ENCODE measurements at places on chromosomes 2 and 18. TPM values are rescaled to one million over a fixed set of nuclear protein-coding genes. Genes with fewer than 3 reads are reported as not detected.
A peak's percentile ranks its signal among the peaks of the same experiment; 100 is the strongest.

DNA sequence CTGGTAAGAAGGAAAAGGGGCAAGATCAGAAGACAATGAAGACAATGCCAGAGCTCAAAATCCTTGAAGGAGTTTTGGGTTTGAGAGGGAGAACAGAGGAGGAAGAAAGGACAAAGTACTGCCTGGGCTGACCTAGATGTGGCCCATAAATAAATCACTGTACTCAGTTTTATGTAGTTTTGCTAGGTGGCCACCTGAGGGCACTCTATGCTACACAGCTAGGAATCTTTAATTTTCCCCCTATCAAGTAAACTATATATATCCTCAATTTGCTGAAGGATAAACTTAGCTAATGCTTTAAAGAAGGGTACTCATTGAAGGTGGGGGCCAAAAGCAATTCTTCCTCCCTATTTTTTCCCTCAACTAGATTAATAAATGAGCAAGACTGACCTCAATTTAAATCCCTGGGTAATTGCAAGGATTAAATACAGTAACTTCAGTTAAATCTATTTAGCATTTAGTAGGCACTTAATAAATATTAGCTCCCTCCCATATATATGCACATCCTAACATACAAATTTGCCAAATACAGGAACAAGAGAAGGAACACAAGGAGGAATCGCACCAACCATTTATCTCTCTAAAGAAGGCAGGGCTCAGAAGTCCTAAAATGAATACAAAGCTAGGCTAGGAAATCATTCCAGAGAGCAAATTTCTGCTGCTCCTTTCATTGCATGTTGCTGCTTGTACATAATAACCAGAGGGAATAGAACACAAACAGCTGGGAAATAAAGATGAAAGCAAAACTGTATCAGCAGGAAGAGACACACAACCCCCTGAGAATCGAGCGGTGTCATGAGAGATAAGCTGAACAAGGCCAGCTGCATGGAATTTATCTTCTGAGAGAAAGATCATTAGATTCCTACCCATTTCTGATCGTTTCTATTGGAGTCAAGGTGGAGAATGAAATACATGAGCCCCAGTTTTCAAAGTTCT lies 540.1 kb downstream of the NRXN1 start:
- no peak for DNase-seq
- no peaks in the 10 kb centered on the region for H3K36me3 ChIP-seq
- no peaks in the 10 kb centered on the region for H3K27me3 ChIP-seq
- H3K27ac ChIP-seq: no peak overlapping the region
- peaks cover 20% of the 10 kb centered on the region for H3K4me1 ChIP-seq

DNA sequence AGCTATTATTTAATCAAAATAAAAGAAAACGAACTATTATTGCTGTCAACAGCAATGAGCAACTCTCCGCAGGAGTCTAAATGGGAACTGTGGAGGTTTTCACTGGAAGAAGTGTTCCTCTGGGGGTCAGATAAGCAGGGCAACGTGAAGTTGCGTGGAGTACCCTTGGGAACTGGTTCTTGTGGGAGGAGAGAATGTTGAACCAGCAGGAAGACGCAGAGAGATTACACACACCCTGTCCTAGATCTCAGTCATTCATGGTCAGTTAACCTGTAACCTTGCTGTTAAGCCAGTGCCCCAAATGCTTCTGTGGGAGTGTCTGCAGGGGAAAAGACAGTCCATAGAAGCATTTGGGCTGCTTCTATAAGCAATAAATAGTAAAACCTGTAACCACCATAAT lies 20.4 kb upstream of the CABLES1 start:
- H3K4me3 ChIP-seq: no peak overlapping the region
- peaks cover 5% of the 10 kb centered on the region for H3K4me1 ChIP-seq
- no peaks in the 10 kb centered on the region for H3K36me3 ChIP-seq
- no peak for DNase-seq
- no peaks in the 10 kb centered on the region for H3K27me3 ChIP-seq

DNA sequence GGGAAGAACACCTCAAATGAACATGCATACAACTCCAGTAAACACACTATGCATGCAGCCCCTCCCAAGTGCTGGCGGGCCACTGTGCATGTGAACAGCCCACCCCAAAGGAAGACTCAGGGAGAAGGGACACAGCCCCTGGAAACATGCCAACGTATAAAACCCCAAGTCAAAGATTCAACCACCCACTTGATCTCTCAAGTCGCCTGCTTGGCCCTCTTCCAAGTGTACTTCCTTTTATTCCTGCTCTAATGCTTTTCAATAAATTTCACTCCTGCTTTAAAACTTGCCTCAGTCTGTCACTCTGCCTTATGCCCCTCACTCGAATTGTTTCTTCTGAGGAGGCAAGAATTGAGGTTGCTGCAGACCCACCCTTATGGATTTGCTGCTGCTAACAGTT lies 139.1 kb downstream of the C1D start:
- no peaks in the 10 kb centered on the region for H3K27me3 ChIP-seq
- no peak overlapping the region for H3K27ac ChIP-seq
- no peaks in the 10 kb centered on the region for H3K4me1 ChIP-seq
- no peak overlapping the region for H3K4me3 ChIP-seq

- H3K36me3 ChIP-seq: no peaks in the 10 kb centered on the region
- H3K4me3 ChIP-seq: no peak overlapping the region
- H3K27me3 ChIP-seq: no peaks in the 10 kb centered on the region
Measured at GRCh38 chr18:73656691-73657090, 490.9 kb downstream of the FBXO15 start.

GRCh38 chr2:58985541-58985940 lies 744.4 kb upstream of the FANCL start:
- no peak overlapping the region for H3K4me3 ChIP-seq
- H3K27ac ChIP-seq: no peak overlapping the region
- DNase-seq: no peak
- no peaks in the 10 kb centered on the region for H3K36me3 ChIP-seq

DNA sequence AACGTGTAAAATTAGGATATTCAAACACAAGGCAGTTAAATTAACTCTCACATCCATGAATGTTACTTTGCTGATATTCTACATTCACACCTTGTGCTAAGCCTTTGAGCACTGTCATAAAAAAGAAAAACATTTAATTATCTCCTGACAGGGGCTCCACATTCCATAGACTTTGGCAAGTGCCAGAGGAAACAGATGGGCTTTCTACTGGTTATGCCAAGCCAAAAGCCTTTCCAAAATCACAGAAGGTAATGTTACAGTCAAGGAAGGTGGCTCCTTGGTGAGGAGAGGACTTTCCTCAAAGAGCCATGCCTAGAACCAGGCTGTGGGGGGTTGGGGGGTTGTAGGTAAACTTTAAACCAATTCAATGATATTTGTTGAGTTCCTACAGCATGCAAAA lies 12.4 kb downstream of the MYO5B start:
- no peak overlapping the region for H3K27ac ChIP-seq
- no peak overlapping the region for H3K4me3 ChIP-seq
- no peaks in the 10 kb centered on the region for H3K36me3 ChIP-seq
- no peak for DNase-seq
- H3K27me3 ChIP-seq: no peaks in the 10 kb centered on the region
- no peaks in the 10 kb centered on the region for H3K4me1 ChIP-seq

DNA sequence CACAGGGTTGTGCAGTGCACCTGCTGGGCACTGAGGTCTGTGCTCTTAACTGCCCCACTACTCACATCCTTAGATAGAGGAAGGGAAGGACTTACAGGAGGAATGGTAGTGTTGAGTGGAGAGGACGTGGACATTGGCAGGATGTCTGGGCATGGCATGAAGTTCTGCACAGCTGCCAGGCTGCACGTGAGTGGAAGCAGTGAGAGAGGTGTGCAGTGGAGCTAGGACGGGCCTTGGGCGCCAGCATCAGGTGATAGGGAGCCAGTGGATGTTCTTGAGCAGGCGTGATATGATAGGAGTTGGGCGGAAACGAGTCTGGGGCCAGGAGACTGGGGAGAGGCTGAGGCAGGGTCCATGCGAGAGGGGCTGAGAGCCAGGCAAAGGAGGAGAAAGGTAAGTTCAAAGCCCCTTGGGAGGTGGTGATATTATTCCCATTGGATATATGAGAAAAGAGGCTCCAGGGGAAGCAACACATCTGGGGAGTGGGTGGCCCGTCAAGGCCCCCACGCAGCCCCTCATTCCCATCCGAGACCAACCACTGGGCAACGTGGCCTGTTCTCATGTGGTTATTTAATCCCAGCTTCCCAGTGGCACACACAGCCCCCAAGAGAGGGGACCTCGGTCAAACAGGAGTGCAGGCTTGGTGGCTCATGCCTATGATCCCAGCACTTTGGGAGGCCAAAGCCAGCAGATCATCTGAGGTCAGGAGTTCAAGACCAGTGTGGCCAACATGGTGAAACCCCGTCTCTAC lies 45.7 kb upstream of the SNED1 start:
- no peak overlapping the region for H3K27ac ChIP-seq
- H3K36me3 ChIP-seq: no peaks in the 10 kb centered on the region
- H3K4me1 ChIP-seq: no peaks in the 10 kb centered on the region
- H3K4me3 ChIP-seq: no peak overlapping the region
- DNase-seq: no peak

DNA sequence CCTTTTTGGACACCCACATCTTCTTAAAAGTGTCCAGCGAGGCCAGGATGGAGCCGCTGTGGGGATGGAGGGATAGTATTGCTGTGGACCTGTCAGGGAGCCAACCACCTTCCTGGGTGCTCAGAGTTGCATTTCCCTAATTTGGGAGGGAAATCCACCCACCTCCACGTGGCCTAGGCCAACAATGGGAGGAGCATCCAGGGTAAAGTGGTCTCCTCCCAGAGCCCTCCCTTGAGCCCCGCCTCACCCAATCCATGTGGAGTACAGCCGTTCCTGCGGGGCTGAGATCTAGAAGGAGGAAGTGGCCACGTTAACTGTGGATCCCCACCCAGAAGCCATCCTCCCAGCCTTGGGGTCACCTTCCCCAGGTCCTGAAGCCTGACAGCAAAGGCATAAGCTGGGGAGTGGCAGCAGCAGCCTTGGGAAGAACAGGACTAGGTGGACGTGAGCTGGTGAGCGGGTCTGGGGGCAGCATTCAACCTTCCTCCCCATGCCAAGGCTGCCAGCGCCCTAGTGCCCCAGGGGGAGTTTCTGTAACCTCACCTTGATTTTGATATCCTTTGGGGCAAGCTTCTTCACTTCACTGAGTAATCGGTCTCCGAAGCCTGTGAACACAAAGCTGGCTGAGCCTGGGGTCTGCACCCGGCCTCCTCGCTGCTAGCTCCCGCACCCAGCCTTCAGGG lies 6.8 kb downstream of the ACTR1B start:
- no peaks in the 10 kb centered on the region for H3K27me3 ChIP-seq
- H3K4me3 ChIP-seq: no peak overlapping the region
- no peak overlapping the region for H3K27ac ChIP-seq
- peaks cover 18% of the 10 kb centered on the region for H3K4me1 ChIP-seq
- DNase-seq: no peak
- H3K36me3 ChIP-seq: peaks cover 19% of the 10 kb centered on the region

DNA sequence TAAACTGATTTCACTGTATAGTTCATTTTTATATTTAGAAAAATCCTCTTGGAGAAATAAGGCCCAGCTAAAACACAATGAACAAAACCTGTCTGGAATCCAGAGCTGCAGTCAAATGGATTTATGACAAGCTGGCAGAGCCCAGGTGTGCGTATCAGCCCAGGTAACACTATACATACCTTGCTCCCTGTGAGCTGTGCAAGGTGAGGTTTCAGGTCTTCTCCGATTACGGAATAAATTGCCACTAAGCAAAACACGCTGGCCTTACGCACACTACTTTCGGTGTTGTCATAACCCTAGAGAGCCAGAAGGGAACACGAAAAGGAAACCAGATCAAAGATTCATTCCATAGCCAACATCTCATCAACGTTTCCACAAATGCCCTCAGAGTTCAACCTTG lies 61.9 kb upstream of the TFCP2L1 start:
- DNase-seq: no peak
- H3K27ac ChIP-seq: no peak overlapping the region
- no peaks in the 10 kb centered on the region for H3K4me1 ChIP-seq
- no peak overlapping the region for H3K4me3 ChIP-seq

- H3K27ac ChIP-seq: peak overlapping the region; percentile 82
- no peaks in the 10 kb centered on the region for H3K36me3 ChIP-seq
- no peak for DNase-seq
- peaks cover 25% of the 10 kb centered on the region for H3K4me1 ChIP-seq
- peak overlapping the region; percentile 35 for H3K4me3 ChIP-seq
- H3K27me3 ChIP-seq: peaks cover 8% of the 10 kb centered on the region
Measured at GRCh38 chr2:120734930-120735651, 577 bp upstream of the GLI2 start.

GRCh38 chr2:134178138-134178877 lies 75.6 kb upstream of the MGAT5 start:
- no peak overlapping the region for H3K27ac ChIP-seq
- H3K36me3 ChIP-seq: no peaks in the 10 kb centered on the region
- no peaks in the 10 kb centered on the region for H3K27me3 ChIP-seq

DNA sequence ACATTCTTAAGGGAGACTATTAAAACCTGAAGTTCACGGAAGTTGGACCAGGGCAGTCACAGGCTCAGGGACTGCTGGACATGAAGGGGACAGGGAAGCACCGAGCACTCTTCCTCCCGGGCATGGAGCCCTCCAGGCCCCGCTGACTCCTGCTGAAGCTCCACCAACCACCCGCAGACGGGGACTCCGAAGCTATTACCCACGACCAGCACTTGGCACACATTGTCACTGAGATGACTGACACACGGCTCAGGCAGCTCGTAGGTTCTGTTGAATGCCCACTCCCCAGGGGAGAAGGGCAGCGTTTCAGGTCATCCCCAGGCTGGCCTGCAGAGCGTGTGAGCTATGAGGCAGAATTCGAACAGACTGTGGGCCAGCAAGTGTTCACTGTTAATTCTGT lies 234.8 kb downstream of the NDUFA10 start:
- no peaks in the 10 kb centered on the region for H3K27me3 ChIP-seq
- H3K4me3 ChIP-seq: no peak overlapping the region
- H3K27ac ChIP-seq: no peak overlapping the region
- peaks cover 5% of the 10 kb centered on the region for H3K4me1 ChIP-seq
- DNase-seq: no peak
- H3K36me3 ChIP-seq: no peaks in the 10 kb centered on the region

GRCh38 chr2:19706332-19706731 lies 195.5 kb downstream of the TTC32 start:
- no peak for DNase-seq

DNA sequence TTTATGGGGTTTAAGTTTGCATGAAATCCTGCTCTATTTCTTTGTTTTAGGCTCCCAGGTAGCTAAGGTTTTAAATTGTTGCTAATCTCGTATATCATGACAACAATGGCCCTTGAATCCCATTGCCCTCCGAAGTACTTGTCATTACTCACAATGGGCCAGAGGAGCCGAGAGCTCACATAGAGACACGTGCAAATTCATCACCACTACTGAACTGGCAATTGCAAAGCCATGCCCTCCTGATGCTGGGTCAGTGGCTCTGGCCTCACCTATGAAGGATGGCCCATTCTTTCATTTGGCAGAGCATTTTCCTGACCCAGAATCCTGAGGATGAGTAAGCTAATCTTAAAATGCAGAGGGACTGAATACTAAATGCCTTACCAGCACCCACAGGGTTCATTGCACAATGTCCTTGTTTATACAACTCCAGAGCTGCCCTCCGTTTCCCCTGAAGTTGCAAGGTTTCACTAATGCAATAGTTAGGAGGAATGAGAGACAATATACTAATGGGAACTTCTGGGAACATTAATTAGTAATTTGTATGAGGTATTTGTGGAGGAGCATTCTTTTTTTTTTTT lies 71.6 kb upstream of the GAREM1 start:
- H3K36me3 ChIP-seq: no peaks in the 10 kb centered on the region
- no peak overlapping the region for H3K4me3 ChIP-seq
- DNase-seq: no peak

The LINC00305 gene
- total RNA-seq: not detected

The HRH4 gene
- total RNA-seq: not detected

The TMEM37 gene
- 4.6 TPM for total RNA-seq

The MPPE1 gene
- 13.9 TPM for total RNA-seq

The FER1L5 gene
- not detected for total RNA-seq

The ABCG5 gene
- not detected for total RNA-seq

The PROKR1 gene
- total RNA-seq: not detected

Measured in esophagus squamous epithelium (tissue), 5 donors.